ENCODE measurements at places on chromosomes 12 and 14.
A peak's percentile ranks its signal among the peaks of the same experiment; 100 is the strongest.

DNA sequence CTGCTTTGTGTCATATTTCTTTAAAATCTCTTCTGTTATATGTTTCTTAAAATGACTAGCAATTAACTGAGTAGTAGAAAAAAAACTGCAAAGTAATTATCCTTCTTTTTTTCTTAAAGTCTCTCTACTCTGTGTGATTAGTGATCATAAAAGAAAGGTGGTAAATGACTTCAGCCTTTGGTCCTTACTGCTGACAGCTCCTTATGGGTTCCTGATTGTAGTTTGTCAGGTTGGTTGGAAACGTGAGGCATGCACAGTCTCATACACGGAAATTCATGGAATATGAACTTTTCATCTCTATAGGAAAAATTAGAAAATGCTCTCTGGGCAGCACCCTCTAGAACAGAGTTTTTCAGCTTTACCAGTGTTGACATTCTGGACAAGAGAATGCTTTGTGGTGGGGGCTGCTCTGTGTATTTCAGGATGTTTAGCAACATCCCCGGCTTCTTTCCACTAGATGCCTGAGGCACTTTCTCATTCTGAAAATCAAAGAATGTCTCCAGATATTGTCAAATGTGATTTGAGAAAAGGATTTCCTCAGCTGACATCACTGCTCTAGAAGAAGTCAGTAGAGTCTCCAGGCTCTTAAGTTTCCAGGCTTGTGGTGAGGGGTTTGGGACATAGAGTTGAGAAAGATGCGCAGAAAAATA is 121.0 kb downstream of the PIK3C2G start:
- no peak for DNase-seq

DNA sequence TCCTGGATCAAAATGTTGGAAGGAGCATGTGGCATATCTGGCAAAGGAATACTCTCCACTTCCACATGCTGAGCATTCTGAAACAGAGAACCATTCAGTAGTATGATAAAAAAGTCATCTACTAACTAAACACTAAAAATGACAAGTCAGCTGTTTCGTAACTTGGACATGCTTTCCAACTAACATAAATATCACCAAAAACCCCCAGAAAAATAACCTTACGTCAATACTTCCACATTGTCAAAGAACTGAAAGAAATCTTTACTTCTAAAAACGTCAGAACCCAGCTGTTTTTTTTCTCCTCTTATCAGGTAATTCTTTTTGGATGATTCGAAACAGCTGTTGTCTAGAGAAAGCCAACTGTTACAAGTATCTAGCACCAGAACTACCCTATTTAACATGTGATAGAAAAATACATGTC is 8.2 kb downstream of the WBP11 start:
- DNase-seq, result no peak

GRCh38 chr14:104548802-104549535 is 30.6 kb upstream of the C14orf180 start:
- DNase-seq, result no peak

- no peak for DNase-seq
These were observed 4.7 kb downstream of the KCNK10 start for GRCh38 chr14:88318406-88318805.

DNA sequence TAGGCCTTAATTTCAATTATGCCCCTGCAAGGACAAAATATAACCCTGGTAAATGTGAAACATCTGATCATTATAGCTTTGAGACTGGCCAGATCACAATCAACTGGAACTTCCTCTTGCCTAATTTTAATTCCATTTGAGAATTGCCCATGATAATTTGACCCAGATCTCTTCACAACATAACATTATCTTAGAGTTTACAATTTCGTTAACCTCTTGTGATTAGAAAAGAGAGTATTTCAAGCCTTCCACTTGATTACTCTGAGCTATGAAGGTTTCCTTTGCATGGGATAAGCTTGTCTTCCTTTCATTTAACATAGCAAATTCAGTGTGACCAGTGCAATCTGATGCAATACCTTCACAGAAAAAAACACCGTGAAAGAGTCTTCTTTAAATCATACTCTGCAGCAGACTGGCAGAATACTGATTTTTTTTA is 143.6 kb downstream of the DUSP6 start:
- DNase-seq, result no peak

DNA sequence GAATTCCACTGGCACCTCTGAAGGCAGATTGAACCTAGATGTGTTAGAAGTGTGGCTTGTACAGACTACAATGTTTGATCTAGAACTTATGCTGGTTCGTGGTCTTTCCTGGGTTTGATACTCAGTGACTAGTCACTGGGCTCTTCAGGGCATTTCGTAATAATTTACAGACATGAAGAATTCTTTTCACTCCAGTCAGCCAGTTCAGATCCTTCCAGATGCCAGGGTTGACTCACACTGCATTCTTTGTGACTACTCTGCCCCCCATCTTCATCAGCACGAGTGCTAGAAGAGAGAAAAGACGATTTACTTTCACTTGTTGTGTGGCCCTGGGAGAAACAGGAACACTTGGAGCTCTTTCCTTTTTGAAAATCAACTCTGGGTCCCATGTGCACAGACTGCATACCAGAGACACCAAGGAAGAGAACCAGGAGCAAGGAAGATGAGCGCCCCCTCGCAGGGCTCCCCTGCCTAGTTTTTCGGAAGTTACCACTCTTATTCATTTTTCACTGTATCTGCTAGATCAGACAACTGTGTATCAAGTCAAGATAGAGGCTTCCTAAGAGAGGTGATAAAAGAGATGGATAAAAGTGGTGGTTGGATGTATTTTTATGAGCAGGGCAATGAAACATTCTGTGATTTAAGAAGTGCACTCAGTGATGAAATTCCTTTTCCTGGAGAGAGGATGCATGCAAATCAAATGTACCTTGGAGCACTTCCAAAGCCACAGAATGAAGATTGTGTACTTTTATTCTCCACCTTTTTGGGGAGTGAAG is 33.5 kb upstream of the EVL start:
- peak; percentile 74 for DNase-seq

- DNase-seq, result no peak
These were observed 4.7 kb downstream of the FLRT2 start for GRCh38 chr14:85534458-85535293.

DNA sequence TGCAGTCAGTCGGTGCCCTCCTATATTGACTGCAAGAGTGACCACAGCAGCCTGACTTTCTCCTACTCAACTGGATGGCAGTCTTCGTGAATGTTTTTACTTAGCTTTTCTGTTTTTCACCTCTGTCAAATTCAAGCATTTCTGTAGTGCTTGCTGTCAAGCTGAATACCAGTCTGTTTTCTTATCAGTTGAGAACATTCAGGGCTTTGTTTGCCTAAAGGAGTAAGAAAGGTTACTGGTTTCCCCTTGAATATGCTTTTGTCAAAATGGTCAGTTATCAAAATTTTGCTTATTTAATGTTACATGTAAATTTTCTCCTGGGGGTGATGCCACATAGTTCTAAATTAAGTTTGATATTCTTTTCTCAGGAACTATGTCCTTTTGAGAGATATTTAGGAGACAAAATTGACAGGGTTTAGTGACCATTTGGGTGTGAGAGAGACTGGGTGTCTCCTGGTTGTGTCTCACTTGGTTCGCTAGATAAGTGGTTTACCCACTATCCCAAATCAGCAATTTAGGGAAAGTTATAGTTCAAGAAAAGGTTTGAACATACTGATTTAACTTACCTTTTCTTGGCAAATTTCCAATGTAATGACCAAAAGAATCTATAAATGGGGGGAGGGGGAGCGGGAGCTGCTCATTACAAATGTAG is 366.3 kb downstream of the TMTC2 start:
- DNase-seq, result no peak

GRCh38 chr12:96907671-96908422 is 790 bp downstream of the NEDD1 start:
- peak; percentile 32 for DNase-seq

DNA sequence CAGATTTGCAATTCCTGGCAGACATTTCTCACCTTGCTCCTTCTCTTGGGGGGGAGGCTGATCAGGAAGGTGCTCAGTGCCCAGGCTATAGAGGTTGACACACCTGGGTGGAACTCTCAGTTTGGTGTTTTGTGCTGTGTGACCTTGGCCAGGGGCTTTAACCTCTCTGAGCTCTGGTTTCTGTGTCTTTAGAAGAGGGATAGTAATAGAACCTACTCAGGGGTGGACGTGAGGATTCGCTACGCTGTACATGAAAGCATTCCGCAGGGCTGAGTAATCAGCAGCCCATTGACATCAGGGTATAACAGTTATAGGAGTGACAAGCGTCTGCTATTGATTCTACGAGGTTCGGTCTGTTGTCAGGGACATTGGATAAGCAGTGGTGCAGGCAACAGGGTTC is 98.1 kb downstream of the PHETA1 start:
- peak; percentile 31 for DNase-seq

DNA sequence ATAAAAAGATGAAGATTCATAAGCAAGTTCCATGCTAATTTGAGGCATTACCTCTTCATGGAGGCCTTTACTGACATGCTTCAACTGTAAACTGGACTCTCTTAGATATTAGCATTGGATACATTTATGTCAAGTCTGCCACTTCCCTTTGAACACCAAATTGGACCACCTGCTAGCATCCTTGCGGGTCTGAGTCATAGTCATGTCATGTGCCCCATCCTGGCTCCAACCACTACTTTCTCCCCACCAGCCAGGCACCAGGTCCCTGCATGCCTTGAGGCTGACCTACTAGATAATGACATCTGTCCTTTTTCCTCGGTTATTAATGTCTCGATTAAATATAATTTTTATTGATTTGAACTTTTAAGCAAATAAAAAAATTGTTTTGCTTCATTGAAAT is 32.9 kb upstream of the EEA1 start:
- DNase-seq, result no peak

DNA sequence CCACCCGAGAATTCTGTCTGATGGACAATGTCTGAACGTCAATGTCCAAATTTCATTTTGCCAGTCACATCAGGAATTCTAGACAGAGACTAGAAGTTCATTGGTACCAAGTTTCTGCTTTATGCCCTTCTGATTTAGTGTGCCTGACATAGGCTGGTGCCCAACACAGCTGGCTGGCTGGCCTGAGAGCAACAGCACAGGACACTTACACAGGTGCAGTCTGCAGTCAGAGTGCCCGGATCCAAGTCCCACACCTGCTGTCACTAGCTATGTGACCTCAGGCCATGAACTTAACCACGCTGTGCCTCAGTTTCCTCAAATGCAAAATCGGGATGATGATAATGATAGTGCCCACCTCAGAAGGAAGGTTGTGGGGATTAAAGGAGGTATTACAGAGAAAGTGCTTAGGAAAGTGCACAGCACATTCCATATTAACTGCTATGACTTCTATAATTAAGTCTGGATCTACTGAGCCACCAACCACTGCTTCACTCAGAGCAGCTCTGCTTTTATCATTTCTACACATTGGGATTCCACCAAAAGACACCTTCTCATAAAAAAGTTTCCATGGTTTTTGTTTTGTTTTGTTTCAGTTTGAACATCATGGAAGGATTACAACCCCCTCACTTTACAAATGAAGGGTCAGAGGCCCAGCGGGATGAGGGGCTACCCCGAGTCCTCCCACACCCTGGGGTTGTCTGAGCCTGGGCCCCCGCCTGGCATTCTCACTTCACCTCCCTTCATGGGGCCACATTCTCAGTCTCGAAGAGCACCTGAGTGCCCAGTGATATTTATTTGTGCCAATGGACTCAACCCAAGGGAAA is 168.8 kb upstream of the BCL2L14 start:
- no peak for DNase-seq

DNA sequence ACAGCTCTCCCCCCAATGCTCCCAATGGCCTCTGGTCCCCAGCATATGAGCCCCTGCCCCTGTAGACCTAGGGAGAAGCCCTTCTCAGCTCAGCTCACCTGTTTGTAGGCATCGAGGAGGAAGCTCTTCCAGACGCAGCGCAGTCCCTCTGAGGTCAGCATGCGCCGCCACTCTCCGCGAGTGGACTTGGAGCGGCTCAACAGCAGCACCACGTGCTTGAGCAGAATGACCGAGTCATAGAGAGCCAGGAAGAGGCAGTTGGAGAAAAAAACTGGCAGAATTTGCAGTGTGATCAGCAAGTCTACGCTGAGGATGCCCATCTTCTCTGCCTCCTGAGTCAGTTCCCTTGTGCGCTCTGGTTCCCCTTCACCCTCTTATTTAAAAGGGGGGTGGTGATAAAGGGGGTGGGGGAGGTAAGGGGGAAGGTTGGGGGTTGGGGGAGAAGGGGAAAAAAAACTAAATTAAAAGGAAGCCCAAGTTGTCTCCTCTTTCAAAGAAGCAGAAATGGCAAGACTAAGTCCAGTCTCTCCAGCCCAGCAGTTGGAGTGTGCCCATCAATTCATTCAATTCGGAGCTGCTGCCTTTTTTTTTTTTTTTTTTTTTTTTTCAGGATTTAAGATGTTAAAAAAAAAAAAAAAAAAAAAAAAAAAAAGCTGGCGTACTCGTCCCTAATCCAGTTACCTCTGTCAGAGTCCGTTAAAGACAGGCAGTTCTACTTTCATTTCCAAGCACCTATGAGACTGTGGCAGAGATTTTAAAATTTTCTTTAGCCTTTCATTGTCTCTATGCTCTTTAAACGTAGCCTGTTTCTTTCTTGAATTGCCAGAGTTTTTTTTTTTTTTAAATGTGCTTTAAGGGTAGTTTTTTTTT is at the start of gene DIO2:
TSS of gene DIO2 (minus strand) at position 352 of the 870 bp plus-strand sequence. CDS start at position 320, 32 bp downstream.
- DNase-seq, result no peak

DNA sequence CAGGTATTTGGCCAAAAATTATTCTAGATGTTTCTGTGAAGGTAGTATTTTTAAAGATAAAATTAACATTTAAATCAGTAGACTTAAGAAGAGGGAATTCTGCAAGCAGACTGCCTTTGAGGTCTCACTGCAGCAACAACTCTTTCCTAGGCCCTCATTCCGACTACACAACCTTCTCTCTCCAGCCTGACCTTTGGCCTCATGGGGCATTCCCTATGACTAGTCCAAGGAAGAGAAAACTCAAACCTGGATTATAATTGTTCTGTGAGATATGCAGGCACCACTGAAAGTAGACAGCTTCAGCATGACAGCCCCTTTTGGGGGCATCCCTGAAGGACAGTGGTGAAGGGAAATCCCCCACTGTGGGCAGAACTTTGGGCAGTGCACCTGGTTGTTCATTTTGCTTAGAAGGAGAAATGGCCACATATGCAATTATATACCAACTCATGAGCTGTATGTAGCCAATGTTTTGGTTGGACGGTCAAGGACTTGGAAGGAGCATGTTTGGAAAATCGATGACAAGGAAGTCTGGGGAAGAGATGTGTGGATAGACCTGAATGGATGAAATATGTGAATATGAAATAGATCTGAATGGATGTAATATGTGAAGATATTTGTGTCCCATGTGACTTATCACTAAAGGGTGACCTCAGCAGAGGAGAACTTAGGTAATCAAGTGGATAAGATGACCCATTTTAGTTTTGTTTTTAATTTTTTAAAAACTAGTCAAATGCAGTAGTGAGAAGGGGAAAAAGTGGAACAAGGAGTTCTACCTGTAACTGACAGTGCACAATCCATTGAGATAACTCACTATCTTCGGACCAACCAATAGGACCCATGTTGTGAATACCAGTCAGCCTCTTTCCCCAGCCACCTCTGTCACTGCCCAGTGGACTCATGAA is 233.3 kb upstream of the FOXN3 start:
- DNase-seq, result no peak

Data from LoVo (cell line).